ENCODE measurements at places on chromosomes 4 and X.

GRCh38 chrX:68041110-68041509, 392.2 kb downstream of the OPHN1 start:
- DNase-seq = no peak

GRCh38 chr4:40586034-40586433, 43.6 kb downstream of the RBM47 start:
- DNase-seq = no peak

GRCh38 chrX:6909396-6909795, 238.1 kb upstream of the STS start:
- DNase-seq = no peak

DNA sequence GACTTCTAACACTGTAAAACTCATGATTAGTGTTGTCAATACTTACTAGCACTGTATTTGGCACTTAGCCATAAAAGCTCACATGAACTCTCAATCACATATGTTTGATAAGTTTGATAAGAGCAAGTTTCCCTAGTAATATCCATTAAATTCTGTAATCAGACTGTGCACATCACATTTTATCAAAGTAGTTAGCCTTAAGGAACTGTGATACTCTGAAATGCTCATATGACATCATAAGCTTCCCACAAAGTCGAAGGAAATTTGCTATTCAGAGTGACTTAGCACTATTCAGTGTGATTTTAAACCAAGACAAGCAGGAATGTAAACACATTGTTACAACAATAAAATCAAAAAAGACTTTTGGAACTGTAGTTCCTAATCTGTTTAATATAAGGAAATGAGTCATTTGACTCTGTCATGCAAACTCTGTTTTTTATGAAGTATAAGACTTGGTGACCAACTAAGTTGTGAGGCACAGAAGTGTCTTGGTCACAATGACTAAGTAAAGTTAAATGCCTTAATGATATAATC, 6.7 kb downstream of the SLC7A11 start:
- DNase-seq = no peak

DNA sequence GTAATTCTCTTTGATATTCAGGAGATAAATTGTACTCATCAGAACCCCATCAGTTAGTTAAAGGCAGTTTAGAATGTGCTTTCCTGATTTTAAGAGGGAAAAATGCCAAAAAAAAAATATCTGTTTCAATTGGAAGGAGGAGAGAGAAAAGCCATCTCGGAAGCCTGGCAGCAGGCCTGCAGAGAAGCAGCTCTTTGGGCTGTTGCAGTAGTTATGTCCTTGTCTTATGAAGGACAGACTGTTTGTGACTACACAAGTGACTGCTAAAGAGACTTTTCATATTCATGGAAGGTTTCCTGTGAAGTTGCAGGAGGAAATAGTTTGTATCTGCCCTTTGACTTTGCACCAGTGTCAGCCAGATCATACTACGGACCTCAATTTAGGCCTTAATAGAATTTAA, 88.8 kb downstream of the DCLK2 start:
- DNase-seq = no peak

- DNase-seq = no peak
These were observed 75.6 kb upstream of the RXFP1 start for GRCh38 chr4:158446106-158446505.

DNA sequence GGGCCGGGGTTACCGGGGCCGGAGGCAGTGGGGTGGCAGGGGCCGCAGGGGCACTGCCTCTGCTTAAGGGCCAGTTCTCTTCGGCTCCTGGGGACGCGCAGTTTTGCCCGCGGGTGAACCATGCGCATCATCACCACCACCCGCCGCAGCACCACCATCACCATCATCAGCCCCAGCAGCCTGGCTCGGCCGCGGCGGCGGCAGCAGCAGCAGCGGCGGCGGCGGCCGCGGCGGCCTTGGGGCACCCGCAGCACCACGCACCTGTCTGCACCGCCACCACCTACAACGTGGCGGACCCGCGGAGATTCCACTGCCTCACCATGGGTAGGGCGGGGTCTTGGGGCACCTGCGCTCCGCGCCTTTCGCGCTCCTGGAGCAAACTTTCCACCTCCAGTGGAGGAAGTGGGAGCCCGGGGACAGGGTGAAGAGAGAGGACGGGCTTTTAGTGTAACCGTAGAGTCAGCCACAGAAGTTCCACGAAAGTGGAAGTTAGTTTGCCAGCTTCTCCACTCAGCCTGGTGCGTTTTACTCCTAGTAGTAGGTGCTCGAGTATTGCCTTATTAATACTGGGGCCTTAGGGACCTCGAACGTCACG, 729 bp downstream of the GSX2 start:
- DNase-seq = no peak

- DNase-seq = no peak
These were observed 136.2 kb downstream of the KIT start for GRCh38 chr4:54793856-54794422.

DNA sequence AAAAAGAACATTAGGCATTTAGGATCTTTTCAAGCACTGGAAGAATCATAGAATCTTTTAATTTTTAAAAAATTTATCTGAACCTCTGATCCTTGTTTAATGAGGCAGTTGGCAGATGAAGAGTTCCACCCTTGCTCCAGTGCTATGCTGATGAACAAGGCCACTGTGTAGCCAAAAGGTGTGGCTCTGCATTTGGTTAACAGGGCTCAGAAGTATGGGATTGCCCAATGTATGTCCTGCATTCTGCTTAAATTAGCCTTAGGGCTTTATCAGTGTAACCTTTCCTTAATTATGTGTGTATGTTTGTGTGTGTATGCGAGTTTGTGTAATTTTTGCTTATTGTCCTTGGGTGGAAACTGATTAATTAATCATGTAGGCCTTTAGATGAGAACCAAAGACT, 43.3 kb upstream of the PPM1K start:
- DNase-seq = no peak

GRCh38 chr4:23788460-23788859, 101.4 kb downstream of the PPARGC1A start:
- no peak for DNase-seq

DNA sequence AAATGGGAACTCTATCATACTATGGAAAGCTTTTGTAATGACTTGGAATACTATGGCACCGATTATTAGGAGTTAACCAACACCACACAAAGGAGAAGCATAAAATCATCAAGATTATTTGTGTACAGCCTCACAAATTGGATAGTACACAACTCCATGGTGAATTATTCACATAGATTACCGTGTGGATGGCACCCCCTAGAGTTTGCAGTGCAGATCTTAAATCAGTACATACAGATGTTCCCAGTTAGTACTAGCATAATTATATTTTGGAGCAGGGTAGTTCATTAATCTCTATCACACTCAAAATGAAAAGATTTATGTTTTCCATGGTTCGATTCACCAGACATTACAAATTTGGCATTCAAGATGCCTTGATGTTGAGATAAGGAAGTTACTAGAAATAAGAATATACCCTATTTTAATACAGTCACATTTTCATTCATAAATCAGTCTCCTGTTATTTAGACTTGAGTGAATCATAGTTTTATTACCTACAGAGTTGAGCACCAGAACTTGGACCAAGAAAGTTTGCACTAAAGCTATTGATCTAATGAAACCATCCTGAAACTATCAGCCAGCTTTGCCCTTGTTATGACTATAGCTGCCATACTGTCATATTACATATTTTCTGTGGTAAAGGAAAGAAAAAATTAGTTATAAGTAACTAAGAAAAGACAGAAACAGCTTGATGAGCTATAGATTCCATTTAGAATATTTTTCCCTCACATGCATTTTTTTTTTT, 531.8 kb downstream of the GLUD2 start:
- no peak for DNase-seq

DNA sequence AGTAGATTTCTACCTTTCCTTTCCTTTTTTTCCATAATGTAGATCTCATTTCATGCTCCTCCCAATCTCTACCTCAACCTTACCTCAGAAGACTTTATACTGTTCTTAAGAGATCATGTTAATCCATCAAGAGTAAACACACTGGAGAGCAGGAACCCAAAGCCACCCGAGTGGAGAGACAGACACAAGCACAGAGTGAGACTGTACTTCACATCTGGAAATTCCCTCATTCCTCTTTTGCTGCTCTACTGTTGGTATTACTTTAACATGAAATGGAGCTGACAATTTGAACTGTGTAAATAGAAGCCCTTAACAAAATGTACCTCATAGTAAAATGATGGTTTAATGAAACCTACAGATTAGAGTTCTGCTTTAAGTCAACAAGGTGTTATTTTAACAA, 105.7 kb upstream of the RASGEF1B start:
- DNase-seq = no peak

- no peak for DNase-seq
These were observed 115.5 kb upstream of the FAM241A start for GRCh38 chr4:112029771-112030171.

GRCh38 chr4:117084866-117085701, at the start of gene TRAM1L1:
TSS of gene TRAM1L1 (minus strand) at chr4:117085576. CDS start at chr4:117085393, 183 bp downstream.
- DNase-seq = no peak

GRCh38 chr4:146124023-146124680, 51.4 kb upstream of the LSM6 start:
- DNase-seq = no peak

- no peak for DNase-seq
These were observed 44.1 kb downstream of the INPP4B start for GRCh38 chr4:142801966-142802365.

DNA sequence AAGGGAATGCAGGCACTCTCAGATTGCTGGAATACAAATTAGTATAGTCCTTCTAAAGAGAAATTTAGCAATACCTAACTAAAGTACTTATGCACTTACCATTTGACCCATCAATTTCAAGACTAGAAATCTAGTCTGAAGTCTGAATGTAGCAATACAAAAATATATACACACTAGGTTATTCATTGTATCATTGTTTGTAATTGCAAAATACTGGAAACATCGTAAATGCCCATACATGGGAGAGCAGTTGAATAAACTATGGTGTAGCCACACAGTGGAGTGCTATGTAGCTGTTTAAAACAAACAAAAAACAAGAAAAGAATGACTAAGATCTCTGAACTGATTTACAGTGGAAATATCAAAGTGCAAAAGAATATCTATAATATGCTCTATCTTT, 346.4 kb downstream of the ZNF674 start:
- no peak for DNase-seq

DNA sequence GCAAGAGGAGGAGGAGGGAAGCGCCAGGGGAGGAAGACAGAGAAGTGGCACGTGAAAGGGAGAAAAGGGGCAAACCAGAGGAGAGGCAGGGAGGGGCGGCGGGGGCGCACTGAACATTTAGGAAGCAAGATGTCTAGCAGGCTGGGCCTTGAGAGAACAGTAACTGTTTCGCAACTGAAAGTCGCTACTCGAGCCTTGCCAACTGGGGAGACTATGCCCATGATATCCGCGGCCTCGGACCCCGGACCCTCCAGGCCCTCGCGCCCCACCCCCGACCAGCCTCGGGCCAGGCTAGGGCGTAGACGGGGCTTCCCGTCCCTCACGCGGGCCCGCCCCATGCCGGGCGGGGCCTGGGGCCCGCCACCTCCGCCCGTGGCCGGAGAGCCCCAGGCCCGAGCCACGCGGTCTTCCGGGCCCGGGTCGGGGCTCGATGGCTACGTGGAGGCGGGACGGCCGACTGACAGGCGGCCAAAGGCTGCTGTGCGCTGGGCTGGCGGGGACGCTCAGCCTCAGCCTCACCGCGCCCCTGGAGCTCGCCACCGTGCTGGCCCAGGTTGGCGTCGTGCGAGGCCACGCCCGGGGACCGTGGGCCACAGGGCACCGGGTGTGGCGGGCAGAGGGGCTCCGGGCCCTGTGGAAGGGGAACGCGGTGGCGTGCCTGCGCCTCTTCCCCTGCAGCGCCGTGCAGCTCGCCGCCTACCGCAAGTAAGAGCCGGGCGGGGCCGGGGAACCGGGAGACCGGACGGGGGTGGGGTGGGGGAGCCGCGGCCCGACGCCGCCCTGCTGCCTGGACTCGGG, at the start of gene SLC25A43:
SLC25A43 (plus strand) TSS at position 363 of the 798 bp plus-strand sequence; CDS start at position 431, 68 bp downstream.
- DNase-seq = no peak

- DNase-seq = no peak
These were observed 53.3 kb upstream of the STIM2 start for GRCh38 chr4:26807330-26807729.

GRCh38 chrX:155857561-155857960, 23.6 kb upstream of the VAMP7 start:
- DNase-seq = no peak

- DNase-seq = no peak
These were observed 28.8 kb downstream of the PPP2R3B start for GRCh38 chrX:357693-358471.

- no peak for DNase-seq
These were observed 466.4 kb downstream of the STIM2 start for GRCh38 chr4:27326991-27327390.

- no peak for DNase-seq
These were observed 17.2 kb upstream of the BCLAF3 start for GRCh38 chrX:20007962-20008622.

- no peak for DNase-seq
These were observed 572.3 kb downstream of the RAB28 start for GRCh38 chr4:12911750-12912358.

- DNase-seq = no peak
These were observed 54.5 kb upstream of the C1QTNF7 start for GRCh38 chr4:15373363-15373762.

DNA sequence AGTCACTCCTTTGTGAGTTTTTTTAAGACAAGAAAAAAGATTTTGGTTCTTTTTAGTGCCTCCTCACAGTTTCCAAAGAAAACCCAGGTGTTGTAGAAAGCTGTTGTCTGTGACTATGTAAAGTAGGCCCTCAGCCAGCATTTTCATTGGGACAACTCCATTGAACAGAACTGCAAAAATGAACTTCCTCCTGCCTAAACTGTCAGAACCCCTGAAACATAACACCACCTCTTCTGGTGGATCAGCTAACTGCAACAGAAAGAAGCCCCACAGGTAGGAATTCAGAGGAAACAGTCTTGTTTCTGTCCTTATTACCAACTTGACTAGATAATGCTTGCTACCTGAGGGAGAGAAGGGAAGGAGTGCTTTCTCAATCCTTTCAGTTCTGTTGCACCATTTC, 3.4 kb upstream of the ATP11C start:
- DNase-seq = no peak

- no peak for DNase-seq
These were observed 98.1 kb upstream of the MSX1 start for GRCh38 chr4:4761128-4761982.

DNA sequence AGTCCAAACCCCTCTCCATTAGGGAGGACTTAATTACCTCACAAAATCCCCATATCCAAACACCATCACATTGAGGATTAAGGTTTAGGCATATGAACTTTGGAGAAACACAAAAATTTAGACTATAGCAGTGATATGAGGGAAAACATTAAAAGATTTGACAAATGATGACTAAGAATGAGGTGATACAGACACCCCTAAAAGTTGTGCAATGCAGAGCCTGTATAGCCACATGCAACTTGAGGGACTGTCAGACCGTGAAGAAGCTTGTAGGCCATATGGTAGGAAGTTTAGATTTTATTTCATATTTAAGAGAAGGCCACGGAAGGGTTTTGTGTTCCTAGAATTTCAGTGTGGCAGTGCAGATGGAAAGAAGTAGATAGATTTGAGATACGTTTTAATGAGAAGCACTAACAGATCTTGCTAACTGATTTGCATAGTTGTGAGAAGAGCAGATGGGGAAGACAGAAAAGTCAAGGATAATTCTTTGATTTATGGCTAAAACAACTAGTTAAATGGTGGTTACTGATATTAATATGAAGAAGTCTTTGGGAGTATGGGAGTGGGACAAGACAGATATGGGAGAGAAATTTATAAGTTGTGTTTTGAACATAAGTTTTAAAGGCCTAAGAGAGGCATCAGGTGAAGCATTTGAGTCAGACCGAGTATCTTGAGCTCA, 5.5 kb upstream of the FIP1L1 start:
- DNase-seq = no peak

All from stimulated activated CD8-positive, alpha-beta memory T cell treated with anti-CD3 and anti-CD28 coated beads, Interleukin-4, amount 100 ng/mL, for 1 hour (primary cell).